ENCODE measurements at places on chromosomes 7 and 10.

DNA sequence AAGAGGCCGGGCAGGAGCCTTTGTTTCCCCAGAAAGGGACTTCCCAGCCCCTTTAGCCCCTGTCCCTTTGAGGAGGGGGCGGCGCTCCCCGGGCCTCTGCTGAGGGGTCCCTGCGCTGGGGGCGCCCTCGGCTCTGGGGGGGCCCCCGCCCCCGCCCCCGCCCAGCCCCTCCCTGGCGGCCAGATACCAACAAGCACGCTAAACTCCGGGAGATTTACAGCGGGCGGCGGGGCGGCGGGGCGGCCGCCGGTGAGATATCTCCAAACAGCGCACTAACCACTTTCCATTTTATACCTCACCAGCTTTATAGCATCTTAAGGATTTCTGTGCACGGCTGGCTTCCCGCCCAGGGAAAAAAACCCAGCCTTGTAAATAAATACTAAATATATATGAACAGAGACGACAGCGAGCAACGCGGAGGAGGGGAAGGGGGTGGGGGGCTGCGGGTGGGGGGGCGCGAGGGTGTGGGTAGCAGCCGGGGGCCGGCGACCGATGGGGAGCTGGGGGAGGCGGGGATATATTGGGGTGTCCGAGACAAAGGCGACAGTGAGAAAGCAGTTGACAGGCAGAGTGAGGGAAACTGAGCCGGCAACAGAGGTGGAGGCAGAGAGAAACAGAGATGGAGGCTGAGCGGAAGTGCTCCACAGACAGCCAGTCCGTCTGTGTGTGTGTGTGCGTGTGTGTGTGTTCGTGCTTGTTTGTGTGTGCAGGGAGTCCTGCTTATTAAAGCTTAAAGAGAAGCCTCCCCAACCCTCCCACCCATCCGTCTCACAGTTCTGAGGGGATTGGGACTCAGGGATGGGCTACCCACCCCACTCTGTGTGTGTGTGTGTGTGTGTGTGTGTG, 85.8 kb downstream of the HIF1AN start:
- DNase-seq: no peak

DNA sequence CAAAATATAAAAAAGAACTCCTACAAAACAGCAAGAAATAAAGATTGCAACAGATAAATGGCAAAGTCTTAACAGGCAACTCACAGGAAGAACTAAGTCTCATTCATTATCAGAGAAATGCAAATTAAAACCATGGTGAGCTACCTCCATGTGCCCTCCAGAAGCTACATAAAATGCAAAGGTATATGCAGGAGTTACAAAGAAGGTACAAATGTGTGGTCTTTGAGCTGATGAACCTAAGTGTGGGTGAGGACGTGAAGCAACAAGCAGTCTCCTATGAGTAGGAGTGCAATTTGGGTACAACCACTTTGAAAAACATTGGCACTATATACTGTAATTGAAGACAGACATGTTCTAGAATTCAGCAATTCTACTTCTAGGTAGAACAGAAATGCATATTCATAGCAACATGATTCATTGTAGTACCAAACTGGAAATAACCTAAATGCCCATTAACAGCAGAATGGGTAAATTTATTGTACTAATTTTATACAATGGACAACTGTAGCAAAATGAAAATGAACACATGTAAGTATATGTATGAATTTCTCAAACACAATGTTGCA, 61.6 kb upstream of the KCNMA1 start:
- no peak for DNase-seq

GRCh38 chr10:14532473-14533251, 201.9 kb upstream of the FRMD4A start:
- no peak for DNase-seq

- DNase-seq: no peak
Observed at GRCh38 chr10:12844811-12845483, 156.6 kb downstream of the CCDC3 start.

DNA sequence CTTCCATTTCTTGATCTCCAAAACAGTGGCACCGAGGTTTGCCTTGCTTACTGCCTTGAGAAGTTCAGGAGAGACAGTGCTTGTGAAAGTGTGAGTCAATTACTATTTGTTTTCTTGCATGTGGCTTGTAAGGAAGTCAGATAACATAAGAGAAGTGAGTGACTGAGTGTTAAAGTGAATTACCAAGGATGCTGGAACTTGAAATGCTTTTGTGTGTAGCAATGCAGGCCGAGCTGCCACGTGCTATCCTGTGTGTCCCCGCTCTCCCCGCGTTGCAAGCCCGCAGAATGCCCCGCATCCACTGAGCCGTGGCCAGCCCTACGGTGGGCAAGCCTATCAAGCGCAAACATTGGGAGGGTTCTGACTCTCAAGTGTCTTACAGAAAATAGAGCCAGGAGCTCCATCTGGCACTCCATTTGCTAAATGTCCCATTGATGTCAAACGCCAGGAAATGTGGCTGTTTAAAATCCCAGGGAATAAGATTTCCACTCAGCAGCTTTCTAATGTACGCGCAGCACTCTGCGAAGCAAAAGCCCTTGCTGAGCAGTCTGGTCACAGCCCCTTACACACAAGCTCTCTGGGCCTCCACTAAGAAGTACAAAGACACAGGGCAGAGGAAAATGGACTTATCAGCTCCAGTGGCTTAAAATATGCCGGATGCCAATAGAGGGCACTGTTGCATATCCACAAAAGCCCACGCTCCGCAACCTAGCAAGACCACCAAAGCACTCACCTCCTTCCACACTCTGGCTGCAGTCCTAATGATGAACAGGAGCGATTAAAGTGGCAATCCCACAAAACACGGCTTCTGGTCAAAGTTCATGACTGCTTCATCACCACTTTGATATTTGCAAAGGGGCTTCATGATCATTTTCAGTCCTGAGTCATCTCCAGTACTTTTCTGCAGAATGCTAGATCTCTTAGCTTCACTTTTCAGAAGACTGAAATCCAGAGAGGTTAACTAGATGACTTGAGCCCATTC, 158.0 kb upstream of the ITGB1 start:
- no peak for DNase-seq

Data from natural killer cell (primary cell).